ENCODE measurements at places on chromosomes 11 and 22. TPM values are rescaled to one million over a fixed set of nuclear protein-coding genes. Genes with fewer than 3 reads are reported as not detected.

Gene ZNF215
- 0.87 TPM for total RNA-seq

Gene ZNF70
- 1.9 TPM for total RNA-seq

Gene LAYN
- 1.3 TPM for total RNA-seq

Gene OR52N4
- 0.50 TPM for total RNA-seq

Gene DEPDC7
- total RNA-seq = 3.1 TPM

Gene CD82
- 33.8 TPM for total RNA-seq

Gene PKNOX2
- total RNA-seq = not detected

Gene FDXACB1
- 3.9 TPM for total RNA-seq

Gene KRTAP5-2
- not detected for total RNA-seq

All from CD4-positive, alpha-beta T cell (primary cell).